ENCODE measurements at places on chromosomes 13 and 19.
A peak's percentile ranks its signal among the peaks of the same experiment; 100 is the strongest.

- no peak for DNase-seq
Observed at GRCh38 chr19:3518255-3518654, 12.1 kb downstream of the FZR1 start.

GRCh38 chr19:15072930-15073647 is 8.9 kb upstream of the OR1I1 start:
- no peak for DNase-seq

DNA sequence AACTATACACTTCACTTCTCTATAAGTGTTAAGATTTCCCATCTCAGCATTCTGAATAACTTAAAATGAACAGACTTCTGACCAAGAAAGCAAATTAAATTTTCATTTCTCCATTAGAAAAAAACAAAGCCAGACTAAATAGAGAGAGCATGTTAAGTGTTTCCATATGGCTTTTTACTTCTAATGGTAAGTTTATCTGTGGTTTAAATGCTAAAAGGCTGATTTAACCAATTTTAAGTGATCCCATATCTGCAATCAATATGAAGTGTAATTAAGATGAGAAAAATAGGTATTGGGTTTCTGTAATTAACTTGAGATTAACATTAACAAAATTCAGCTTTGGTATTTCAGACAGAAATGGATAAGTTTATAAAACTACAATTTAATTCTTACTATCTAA is 107.8 kb downstream of the ELF1 start:
- DNase-seq = no peak

DNA sequence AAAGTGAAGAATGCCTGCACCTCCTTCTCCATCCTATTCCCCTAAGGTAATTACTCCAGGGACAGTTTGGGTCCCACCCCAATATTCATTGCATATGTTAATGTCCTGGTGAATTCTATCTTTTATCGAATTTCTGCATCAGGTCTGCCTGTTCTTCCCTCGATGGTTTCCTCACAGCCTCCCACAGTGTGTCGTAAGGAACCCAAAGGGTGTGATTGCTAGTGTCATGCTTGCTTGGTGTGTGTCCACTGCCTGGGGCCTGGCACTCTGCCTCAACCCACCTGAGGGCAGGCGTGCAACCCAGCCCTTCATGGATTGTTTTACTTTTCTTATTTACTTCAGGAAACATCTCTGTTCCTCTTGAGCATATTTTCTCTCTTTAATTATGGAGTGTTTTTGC is 60.2 kb upstream of the CYSLTR2 start:
- DNase-seq = no peak

DNA sequence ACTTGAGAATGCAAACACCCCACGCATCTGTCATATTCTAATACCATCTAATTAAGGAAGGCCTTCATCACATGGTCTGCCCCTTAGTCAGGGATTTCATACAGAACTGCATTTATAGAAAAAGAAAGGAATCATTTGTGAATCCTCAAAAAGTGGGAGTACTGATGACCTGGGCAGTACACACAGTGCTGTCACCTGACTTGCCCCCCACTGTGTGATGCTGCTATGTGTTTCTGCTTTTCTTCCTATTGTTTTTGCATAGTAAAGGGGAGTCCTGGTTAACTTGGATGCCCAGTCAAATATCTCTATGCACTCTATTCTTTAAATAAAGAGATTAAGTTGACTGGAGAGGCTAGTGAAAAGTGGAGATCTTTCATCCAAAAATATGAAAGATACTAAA is 1921.2 kb upstream of the PRR20A start:
- DNase-seq = no peak

- no peak for DNase-seq
Observed at GRCh38 chr13:44904967-44905366, 84.3 kb downstream of the NUFIP1 start.

GRCh38 chr13:99067159-99067985 is 89.5 kb upstream of the DOCK9 start:
- DNase-seq = no peak

DNA sequence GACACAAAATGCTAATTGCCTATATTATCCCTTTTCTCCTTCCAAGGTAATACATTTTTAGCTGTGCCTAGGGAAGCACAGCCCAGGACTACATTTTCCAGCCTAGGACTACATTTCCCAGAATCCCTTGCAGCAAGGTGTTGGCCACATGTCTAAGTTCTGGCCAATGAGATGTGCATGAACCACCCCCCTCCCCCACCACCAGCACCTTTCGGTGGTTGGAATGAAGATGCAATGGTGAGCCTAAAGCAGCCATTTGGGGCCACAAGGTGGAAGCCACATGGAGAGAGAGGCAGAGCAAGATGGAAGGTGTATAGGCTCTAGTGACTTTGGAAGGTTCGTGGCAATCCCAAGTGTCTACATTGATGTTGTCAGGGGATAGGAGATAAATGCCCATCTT is 16.2 kb downstream of the UNC13A start:
- no peak for DNase-seq

DNA sequence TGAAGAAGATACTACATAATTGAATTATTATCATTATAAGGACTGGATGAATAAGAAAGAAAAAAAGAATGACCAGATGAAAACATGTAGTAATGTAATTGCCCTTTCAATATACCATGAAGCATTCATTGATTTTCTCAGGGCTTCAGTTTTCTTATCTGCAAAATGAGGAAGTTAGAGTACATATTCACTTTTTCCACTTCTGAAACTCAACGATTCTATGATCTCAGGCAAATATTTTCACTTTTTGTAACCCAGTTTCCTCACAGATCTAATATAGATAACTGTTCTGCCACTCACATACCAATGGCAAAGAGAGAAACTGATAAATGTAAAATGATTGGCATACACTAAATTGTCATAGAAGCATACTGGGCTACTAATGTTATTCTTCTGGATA is 856.6 kb upstream of the KLHL1 start:
- DNase-seq = no peak

DNA sequence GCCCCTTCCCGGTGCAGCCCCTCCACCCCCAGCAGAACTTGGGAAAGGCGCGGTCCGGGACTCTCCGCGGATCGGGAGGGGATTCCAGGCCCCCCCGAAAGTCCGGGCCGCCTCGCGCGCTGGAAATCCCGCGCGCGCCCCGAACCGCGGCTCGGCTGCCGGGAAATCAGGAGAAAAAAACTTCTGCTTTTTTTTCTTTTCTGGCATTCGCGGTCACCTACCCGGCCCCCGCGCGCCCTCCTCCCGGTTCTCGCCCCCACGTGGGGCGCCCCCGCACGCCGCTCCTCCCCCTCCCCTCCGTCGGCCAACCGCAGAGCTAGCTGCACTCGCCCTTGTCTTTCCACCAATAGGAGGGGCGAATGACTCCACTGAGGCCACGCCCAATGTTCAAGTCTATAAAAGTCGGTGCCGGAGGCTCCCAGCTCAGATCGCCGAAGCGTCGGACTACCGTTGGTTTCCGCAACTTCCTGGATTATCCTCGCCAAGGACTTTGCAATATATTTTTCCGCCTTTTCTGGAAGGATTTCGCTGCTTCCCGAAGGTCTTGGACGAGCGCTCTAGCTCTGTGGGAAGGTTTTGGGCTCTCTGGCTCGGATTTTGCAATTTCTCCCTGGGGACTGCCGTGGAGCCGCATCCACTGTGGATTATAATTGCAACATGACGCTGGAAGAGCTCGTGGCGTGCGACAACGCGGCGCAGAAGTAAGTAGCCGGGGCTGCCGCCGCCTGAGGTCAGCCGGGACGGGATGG is at the start of gene GADD45B:
Gene GADD45B, plus strand, starts transcription at position 426 of the 749 bp plus-strand sequence. Its CDS starts 232 bp downstream, at position 658.
- DNase-seq = peak; percentile 97

GRCh38 chr19:6324757-6325156 is 8.7 kb downstream of the ACER1 start:
- no peak for DNase-seq

GRCh38 chr19:45250216-45250831 is 747 bp upstream of the MARK4 start:
- DNase-seq = no peak

GRCh38 chr19:1206864-1207450 is 1.4 kb downstream of the STK11 start:
- DNase-seq = no peak

- DNase-seq = no peak
Observed at GRCh38 chr13:30341815-30342570, 34.6 kb upstream of the KATNAL1 start.

DNA sequence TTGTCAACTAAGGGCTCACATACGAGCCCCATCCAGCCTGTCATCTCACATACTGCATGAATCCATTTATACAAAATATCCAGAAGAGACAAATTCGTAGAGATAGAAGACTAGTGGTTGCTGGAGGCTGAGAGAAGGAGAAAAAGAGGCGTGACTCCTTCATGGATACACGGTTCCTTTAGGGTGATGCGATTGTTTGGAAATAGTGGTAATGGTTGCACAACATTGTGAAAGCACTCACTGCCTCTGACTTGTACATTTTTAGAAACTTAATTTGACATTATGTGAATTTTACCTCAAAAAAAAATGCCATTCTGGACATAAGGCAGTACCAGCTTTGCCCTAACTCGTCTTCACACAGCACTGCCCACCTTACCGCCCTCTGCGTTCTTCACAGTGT is 27.3 kb downstream of the IGFL1 start:
- DNase-seq = no peak

DNA sequence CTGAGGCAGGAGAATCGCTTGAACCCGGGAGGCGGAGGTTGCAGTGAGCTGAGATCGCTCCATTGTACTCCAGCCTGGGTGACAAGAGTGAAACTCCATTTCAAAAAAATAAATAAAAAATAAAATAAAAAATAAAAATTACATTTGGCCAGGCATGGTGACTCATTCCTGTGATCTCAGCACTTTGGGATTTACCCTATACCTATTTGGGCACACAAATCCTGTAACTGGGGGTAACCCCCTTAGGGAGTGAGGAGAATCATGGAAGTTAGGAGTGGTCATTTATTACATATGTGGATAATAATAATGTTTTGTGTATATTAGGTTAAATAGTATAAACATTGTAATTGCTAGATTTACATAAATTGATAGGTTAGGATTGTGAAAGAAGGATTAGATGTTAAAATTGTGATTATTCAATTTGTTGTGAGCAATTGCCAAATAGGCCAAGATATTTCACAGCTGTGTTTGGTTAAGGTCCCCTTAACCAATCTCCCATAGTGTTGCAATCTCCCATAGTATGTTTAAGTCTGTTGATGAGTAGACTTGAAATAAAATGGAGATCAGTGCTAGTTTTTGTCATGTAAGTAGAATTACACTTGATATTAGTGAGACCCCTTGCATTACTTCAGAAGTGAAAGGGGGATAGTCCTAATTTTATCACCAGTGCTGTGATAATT is 30.7 kb downstream of the ZNF844 start:
- no peak for DNase-seq

DNA sequence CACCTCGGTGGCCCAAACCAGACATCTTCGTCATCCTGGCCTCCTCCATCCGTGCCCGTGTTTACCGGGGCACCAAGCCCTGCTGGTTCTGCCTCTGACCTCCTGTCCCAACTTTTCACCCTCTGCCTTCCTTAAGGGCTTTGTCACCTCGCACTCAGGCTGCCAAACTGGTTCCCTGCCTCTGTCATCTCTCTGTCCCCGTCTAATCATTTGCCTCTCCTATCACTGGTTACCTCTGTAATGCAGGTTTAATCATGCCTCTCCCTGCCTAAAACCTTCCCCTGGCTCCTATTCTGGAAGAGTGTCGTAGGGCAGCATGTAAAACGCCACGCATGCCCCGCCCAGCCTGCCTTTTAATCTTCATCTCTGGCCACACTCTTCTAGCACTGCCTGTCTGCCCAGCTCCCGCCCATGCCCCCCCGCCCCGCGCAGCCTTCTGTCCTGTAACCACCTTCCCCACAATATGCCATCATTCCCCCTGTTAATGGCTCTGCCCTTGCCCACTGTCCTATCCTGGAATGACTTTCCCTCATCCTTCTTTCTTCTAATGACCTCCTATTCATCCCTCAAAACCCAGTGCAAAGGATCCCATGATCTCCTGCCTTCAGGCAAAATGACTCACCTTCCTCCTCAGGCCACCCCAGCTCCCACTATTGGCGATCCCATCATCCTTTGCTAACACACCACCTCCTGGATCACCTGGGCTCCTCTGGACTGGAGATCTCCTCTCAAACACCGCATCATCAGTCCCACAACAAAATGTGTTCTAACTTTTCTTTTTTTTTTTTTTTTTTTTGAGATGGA is 66.7 kb downstream of the PEX11G start:
- no peak for DNase-seq

- no peak for DNase-seq
Observed at GRCh38 chr13:41548910-41549309, 91.6 kb downstream of the RGCC start.

- DNase-seq = no peak
Observed at GRCh38 chr13:63942372-63942771, 2526.7 kb upstream of the PCDH20 start.

GRCh38 chr19:17999684-18000479 is 8.1 kb upstream of the ARRDC2 start:
- no peak for DNase-seq

DNA sequence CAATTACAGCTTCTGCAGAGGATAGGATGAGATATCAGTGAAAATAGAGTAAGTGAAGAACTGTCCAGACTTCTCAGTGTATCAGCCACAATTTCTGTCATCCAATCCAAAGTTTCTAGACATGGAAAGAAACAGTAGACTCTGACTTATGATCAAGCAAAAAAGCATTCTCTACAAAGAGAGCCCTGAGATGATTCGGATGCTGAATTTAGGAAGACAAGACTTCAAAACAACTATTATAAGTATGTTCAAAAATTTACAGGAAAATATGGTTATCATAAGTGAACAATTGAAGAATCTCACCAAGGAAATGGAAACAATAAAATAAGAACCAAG is 238.2 kb upstream of the IRS2 start:
- DNase-seq = no peak

DNA sequence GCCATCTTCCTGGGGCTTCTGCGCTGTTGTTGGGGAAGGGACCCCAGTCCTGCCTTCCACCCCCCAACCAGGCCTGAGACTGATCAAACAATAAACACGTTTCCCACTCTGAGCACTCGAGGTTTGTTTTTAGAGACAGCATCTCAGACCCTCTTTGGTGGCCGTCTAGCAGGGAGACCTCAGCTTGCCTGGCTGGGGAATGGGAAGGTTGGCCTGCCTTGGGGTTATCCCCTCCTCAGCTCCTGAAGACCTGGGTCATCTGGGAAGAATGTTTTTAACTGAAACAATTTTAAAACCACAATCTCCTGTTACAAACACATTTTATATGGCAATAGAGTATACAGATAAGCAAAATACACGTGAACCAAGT is 2.0 kb downstream of the ZNF581 start:
- DNase-seq = no peak

GRCh38 chr13:103931885-103932284 is 865.7 kb upstream of the SLC10A2 start:
- no peak for DNase-seq
